ENCODE measurements at places on chromosomes 1 and 21. TPM values are rescaled to one million over a fixed set of nuclear protein-coding genes. Genes with fewer than 3 reads are reported as not detected.

- no peak for DNase-seq
These were observed 33.4 kb upstream of the ZNF496 start for GRCh38 chr1:247365023-247365422.

- DNase-seq, result no peak
These were observed 6.9 kb downstream of the SLC26A9 start for GRCh38 chr1:205936311-205936710.

DNA sequence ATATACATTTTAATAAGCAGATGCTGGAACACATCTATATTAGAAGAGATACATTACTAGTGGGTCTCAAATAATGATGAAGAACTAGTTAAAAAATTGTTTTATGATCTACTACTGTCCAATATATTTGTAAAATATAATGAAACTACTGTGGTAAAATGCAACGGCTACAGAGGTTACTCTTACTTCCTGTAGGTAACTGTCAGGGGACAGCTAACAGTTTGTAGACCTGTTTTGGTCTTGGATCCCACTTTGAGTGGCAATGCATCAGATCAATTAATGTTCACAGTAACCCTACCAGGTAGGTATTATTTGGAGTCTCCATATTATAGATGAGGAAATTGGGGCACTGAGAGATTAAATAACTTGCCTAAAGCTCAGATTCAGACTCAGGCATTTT is 26.7 kb upstream of the MYSM1 start:
- DNase-seq, result no peak

DNA sequence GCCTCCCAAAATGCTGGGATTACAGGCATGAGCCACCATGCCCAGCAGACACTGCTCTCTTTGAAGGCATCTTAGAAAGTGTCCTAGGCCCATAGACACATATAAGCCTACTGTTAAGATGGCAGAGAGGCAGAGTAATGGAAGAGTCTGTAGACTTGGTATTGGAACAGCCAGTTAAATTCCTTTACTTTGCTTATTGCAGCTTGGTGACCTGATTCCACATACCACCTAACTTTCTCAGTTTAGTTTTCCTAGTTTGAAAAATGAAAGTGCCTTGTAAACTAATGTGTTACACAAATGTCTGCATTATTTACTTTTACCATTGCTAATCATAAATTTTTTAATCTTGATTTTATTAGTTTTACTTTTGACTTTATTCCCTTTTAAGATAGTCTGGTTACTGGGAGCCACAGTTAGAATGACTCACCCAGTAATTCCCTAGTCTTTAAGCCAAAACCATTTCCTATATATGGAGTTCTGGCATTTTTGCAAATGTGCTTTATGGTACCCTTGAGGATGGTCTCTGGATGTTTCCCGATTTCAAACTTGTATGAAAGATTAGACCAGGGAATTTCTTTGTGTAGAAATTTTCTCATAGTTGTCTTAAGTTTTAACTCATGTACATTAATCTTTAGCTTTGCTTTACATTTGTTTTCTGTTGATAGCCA is 6.4 kb downstream of the SMAP2 start:
- no peak for DNase-seq

GRCh38 chr1:205680073-205680851 is at the start of gene SLC45A3:
TSS of gene SLC45A3 (minus strand) at chr1:205680509. CDS start at chr1:205664656, 15,853 bp downstream.
- no peak for DNase-seq

- DNase-seq, result no peak
These were observed 457.2 kb upstream of the RUNX1 start for GRCh38 chr21:35506352-35506751.

- DNase-seq, result no peak
These were observed 456.1 kb upstream of the RGS18 start for GRCh38 chr1:191702124-191702523.

DNA sequence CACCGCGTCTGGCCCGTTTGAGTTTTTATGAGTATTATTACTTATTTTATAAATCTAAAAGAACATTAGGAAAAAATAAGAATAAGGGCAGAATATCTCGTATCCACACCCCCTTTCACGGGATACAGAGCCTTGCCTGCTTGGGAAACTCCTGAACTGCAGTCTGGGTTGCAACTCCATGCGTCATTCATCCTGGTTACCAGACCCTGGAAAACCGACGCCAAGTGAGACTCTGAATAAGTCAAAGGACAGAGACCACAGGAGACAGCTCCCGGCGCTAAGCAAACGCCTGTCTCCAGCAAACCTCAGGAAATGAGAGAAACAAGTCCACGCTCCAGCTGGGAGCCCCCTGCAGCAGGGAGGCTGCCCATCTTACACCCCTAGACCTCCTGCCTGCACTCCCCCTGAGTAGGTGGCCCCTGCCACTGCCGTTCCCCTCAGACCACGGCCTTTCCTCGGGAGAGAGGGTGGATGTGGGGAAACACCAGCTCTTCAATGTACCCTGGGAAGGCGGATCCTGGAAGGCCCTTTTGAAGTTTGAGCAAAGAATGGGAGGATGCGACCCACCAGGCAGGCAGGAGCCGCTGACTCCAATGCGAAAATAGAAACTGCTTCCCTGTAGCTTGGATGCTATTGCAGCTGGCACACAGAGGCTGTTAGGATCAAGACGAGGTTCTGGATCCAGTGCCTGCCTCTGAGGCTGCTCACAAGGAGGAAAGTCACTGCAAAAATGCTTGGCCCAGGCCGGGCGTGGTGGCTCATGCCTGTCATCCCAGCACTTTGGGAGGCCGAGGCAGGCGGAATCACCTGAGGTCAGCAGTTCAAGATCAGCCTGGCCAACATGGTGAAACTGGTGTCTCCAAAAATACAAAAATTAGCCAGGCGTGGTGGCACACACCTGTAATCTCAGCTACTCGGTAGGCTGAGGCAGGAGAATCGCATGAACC is 37.7 kb upstream of the GPR157 start:
- DNase-seq, result no peak

DNA sequence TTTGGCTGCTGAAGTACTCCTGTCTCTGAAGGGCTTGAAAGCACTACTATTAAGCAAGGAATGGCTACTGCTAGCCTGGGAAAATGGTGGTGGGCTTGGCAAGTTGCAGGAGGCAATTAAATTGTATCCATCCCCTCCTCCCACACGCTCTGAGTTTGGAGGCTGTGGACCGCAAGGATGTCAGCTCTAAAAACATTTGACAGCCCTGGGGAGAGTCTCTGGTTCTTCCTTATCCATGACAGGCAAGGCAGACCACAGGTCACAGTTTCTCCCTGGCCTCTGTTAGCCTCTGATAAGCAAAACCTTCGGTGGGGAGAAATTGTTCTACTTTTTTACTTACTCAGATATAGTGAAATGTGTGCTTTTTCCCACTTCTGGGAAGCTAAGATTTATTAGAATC is 46.6 kb downstream of the S1PR1 start:
- DNase-seq, result no peak

DNA sequence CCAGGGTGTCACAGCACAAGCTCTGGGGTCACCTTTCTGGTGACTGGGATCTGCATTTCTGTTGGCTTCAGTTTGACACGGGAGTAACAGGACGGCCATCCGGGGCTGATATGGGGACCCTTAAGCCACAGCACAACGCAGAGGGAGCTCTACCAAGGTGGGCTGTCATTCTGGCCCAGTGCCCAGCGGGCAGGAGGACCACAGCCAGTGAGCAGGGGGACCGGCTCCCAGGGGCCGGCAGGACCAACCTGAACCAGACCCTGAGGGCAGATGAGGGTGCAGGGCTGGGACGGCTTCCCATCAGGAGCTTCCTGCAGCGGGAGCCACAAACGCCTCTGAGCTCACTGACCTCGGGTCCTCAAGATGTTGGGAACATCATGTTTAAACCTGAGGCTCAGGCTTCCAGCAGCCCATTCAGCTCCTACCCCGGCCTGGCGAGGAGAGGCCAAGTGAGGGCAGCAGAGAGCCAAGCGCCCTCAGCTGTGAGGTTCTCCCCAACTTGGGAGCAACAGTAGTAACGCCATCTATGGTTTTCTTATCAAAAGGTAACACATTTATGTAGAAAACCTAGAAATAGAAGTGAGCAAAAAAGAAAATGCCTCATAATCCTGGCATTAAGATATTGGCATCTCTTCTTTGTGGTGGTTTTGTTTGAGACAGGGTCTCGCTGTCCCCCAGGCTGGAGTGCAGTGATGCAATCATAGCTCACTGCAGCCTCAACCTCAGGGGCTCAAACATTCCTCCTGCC is 26.8 kb downstream of the TMEM201 start:
- DNase-seq, result no peak

- DNase-seq, result no peak
These were observed 142.5 kb upstream of the VANGL1 start for GRCh38 chr1:115499253-115499652.

- no peak for DNase-seq
These were observed 98.3 kb downstream of the PLPPR5 start for GRCh38 chr1:98906361-98906760.

- no peak for DNase-seq
These were observed 310.6 kb downstream of the NPHP4 start for GRCh38 chr1:5681654-5682053.

- DNase-seq, result no peak
These were observed 55.2 kb downstream of the TENT5C start for GRCh38 chr1:117661027-117661426.

DNA sequence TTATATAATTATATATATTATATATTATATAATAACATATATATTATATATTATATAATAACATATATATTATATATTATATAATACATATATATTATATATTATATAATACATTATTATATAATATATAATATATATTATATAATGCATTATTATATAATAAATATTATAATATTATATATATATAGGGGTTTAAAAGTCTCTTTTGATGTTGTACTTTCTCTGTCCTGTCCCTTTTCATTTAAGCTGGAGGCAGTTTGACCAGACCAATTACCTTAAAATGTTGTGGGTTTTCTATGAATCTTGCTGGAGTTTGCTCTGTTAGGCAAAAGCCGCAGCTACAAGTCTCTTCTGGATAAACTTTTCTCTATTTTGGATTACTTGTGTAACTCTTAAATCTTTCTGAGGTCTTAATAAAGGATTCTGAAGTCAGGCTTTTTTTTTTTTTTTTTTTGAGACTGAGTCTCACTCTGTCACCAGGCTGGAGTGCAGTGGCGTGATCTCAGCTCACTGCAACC is 22.2 kb upstream of the KIF1B start:
- no peak for DNase-seq

DNA sequence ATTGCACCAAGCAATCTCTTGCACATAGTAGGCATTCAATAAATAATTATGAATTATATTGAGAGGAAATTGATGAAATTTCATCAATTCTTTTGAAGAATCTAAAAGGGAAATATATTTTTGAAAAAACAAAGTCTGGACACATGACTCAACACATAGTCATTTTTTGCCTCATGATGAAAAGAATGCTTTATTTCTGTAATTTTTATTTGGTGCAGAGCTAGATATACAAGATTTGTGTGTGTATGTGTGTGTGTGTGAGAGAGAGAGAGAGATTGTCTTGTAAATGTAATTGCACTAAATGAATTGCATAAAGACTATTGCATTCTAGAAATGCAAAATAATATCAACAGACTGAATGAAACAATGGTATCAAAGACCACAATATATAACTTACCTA is 206.2 kb upstream of the C1orf87 start:
- no peak for DNase-seq

GRCh38 chr1:101474039-101474665 is 237.3 kb downstream of the S1PR1 start:
- no peak for DNase-seq

GRCh38 chr1:85549244-85549643 is 31.3 kb upstream of the CCN1 start:
- DNase-seq, result no peak

GRCh38 chr1:25816112-25816718 is 3.5 kb upstream of the MTFR1L start:
- no peak for DNase-seq

- no peak for DNase-seq
These were observed 121.4 kb upstream of the NFIA start for GRCh38 chr1:60960891-60961461.

DNA sequence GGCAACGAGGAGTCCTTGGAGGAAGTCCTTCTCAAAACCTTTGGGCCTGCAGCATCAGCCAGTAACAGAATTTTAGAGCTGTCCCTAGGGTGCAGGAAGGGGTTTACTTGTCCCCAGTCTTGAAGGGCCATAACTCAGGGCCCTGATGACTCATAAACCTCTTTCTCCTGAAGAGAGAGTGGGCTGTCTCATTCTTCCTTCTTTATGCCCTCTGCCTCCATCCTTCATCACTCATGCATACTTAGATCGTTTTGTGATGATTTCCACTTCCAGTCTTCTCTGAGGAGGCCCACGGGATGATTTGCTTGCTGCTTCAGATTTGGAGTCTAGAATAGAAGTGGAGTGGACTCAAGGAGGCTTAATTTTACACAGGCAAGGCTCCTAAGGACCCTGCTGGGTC is 60.2 kb downstream of the NDUFS5 start:
- DNase-seq, result no peak

GRCh38 chr1:76260279-76260678 is 185.7 kb downstream of the ST6GALNAC3 start:
- no peak for DNase-seq

DNA sequence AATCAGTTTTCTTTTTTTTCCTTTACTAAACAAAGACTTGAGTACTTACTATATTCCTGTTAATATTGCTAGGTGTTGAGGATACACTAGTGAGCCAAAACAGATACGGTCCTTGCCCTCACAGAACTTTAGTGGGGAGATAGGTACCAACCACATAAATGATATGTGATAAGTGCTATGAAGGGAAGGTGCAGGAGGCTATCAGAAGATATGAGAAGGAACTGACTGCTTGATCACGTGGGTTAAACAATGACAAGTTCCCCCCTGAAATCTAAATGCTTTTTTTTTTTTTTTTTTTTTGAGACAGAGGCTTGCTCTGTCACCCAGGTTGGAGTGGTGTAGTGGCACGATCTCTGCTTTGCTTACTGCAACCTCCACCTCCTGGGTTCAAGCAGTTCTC is 25.0 kb downstream of the RBM15 start:
- no peak for DNase-seq

- DNase-seq, result no peak
These were observed 82.6 kb upstream of the CCDC190 start for GRCh38 chr1:162943622-162944021.

GRCh38 chr21:15121655-15122120 is 56.9 kb upstream of the NRIP1 start:
- DNase-seq, result no peak

DNA sequence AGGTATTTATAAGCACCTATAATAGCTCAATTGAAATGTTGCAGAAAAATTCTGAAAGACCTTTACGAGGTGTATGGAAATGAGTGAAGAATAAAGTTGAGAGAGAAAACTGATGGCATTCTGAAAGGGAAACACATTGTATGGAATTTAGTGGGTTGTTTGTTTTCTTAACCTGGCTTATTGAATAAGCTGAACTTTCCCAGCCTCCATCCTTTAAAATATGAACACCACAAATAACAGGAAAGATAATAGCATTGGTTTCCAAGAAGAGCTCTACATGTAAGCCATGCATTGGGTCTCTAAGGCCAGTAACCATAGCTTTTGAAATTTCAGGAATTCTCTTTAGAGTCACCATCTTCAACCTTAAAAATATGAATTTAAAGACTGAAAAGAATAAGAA is 709.0 kb downstream of the USP25 start:
- DNase-seq, result no peak

GRCh38 chr21:45574691-45575090 is 32.5 kb upstream of the SLC19A1 start:
- DNase-seq, result no peak

LCE3E gene
- total RNA-seq, result not detected

NR1I3 gene
- total RNA-seq, result 0.21 TPM

SIK1 gene
- 1.4 TPM for total RNA-seq

S100A7A gene
- not detected for total RNA-seq

DMBX1 gene
- total RNA-seq, result not detected

DFFB gene
- 45.4 TPM for total RNA-seq

KCNJ15 gene
- total RNA-seq, result 17.5 TPM

SLC9A1 gene
- total RNA-seq, result 22.0 TPM

TRABD2B gene
- 7.9 TPM for total RNA-seq

AMY2A gene
- total RNA-seq, result not detected

CFH gene
- 108 TPM for total RNA-seq

CTSE gene
- total RNA-seq, result not detected

MATN1 gene
- total RNA-seq, result 0.85 TPM

Measured in ascending aorta (tissue), 2 donors.